ENCODE measurements at places on chromosomes 5 and 9.

DNA sequence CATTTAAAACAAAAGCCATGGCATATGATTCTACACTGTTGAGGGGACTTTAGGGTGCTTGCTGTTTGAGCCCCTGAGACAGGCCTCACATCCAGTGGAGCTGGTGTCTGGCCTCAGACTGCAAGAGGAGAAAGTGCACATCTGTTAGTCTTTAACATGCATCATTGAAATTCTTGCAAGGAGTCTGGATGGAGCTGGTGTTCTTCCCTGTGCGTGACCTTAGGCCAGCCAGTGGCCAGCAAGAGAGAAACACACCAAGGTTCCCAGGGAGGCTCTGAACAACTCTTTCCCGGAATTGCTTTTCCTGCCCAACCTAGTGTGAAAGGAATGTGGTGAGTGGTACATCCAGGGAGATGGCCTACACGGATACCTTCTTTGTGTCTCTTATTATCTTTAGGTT lies 282.8 kb upstream of the TNC start:
- no peak for DNase-seq

- DNase-seq: no peak
Observed at GRCh38 chr9:14945351-14945750, 35.1 kb upstream of the FREM1 start.

- no peak for DNase-seq
Observed at GRCh38 chr9:6545017-6545691, 100.4 kb downstream of the GLDC start.

DNA sequence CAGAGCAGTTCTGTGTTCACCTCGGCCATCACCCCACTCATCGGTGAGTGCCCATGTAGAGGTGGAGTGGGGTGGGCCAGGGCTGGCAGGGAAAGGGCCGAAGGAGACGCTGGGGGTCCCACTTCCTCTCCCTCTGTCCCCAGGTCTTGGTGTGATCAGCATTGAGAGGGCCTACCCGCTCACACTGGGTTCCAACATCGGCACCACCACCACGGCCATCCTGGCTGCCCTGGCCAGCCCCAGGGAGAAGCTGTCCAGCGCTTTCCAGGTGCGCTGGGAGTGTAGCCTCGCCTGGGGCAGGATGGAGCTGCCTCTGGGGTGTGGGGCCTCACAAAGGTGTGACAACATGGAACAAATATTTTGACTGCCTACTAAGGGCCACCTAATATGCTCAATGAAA lies 3.7 kb downstream of the PFN3 start:
- no peak for DNase-seq

DNA sequence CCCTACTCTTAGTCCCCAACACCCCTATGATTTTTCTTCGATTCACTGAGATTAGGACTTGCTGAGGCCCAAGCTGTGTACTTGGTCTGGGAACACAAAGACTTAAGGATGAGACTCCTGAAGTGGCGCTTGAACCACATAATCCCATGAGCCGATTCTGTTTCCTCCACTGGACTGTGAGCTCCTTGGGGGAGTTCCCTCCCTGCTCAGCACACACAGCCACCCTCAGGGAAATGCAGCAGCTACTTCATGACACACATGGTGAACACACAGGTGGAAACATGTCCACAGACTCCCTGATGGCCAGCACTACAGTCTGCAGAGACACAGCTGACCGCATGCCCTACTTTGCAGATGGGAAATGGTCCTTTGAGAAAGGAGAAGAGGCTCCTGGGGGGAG lies 101.1 kb downstream of the C5orf15 start:
- DNase-seq: no peak

DNA sequence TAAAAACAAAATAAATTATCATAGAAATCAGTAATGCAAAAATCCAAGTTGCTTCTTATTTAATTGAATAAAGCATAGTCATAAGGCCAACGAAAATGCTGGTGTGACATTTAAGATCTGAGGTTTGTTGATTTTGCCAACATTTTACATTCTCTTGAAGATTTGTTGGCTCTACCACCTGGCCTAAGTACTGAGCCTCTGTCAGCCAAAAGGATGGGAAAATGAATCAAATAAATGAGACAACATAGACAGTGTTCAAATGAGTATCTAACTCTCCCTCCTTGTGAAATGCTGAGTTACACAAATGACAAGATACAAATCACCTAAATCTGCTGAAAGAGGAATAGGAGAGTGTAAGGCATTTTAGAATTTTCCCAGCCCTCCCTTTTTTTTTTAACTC lies 575.0 kb downstream of the CDH12 start:
- no peak for DNase-seq

DNA sequence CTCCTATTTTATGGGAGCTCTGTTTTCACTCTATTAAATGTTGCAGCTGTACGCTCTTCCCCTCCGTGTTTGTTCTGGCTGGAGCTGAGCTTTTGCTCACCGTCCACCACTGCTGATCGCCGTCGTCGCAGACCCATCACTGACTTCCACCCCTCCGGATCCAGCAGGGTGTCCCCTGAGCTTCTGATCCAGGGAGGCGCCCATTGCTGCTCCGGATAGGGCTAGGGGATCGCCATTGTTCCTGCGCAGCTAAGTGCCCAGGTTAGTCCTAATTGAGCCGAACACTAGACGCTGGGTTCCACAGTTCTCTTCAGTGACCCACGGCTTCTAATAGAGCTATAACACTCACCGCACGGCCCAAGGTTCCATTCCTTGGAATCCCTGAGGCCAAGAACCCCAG lies 96.2 kb upstream of the PRDM9 start:
- DNase-seq: no peak

All from cortex of kidney (tissue), 1 donor.